Fibroblast of mammary gland (primary cell): ENCODE measurements at places on chromosomes 6 and 20.
A peak's percentile ranks its signal among the peaks of the same experiment; 100 is the strongest.

DNA sequence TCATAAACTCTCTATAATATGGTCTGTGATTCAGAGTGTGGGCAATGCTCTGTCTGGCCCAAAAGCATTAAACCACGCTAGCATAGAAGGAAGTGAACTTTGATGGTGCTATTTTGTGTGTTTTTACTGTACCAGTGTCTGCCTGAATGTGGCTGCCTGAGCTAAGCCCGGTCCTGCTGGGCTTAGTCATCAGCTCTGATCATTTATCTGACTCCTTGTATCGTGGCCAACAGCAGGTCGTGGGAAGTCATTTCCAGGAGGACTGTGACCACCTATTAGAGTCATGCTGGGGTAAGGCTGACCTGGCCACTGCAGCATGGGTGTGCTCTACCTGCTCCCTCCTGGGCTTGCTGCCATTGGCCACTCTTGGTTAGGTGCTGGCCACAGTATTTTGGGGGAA, 239.1 kb upstream of the CEP162 start:
- peak; percentile 76 for DNase-seq

GRCh38 chr6:33854572-33855030, 50.8 kb upstream of the MLN start:
- no peak for DNase-seq

- no peak for DNase-seq
Measured at GRCh38 chr6:11738661-11739375, 39.8 kb downstream of the ADTRP start.

DNA sequence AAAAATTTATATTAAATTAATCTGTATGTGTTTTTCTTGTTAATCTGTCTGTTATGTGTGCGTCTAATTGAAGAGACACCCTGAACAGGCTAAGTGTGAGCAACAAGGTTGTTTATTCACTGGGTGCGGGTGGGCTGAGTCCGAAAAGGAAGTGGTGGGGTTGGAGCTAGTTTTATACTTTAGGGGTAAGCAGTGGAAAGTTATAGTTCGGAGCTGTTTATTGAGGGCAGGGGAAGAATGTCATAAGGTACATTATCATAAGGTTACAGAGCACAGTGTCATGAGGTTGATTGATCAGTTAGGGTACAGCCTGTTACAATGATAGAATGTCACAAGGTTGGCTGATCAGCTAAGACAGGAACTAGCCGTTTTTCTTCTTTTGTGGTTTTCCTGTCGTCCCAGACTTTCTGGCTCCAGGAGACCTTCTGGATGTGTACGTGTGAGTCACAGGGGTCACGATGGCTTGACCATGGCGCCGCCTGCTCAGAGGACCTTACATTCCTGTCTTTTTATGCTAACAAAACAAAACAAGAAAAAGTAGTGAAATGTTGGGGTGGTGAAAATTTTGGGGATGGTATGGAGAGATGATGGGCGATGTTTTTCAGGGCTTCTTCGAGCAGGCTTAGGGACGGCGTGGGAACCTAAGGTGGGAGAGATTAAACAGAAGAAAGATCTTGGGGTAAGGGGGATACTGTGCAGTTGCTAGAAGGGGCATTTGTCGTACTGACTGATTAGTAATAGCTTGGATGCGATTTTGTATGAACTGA, 754.0 kb upstream of the ADGRB3 start:
- peak; percentile 27 for DNase-seq

DNA sequence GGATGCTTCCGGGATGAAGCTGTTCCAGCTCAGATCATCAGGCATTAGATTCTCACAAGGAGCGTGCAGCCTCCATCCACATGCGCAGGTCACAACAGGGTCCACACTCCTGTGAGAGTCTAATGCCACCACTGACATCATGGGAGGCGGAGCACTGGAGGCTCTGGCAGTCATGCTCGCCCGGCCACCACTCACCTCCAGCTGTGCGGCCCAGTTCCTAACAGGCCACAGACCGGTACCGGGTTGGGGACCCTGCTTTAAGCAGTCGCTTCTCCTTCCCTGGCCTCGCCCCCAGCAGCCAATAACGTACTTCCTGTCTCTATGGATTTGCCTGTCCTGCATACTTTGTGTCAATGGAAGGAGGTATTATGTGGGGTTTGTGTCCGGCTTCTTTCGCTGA, 236.8 kb downstream of the TAF4 start:
- DNase-seq = no peak

GRCh38 chr6:135053406-135053805, 1.2 kb downstream of the HBS1L start:
- no peak for DNase-seq

DNA sequence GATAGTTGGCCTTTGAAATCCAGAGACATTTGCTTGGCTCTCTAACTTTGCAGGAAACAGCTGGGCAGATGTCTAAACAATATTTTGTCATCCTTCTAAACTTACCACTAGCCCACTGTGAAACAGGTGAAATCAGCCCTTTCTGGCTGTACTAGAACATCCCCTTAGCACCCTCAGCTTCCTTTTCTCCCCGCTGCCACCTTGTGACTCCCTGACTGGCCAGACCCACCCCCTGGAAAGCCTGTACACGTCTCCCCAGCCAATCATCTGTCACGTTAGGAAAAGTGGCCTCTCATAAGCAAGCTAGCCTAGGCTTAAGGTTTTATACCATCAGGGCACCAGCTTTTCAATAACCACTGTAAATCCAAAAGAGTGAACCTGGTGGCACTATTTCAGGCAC, 88.6 kb upstream of the E2F3 start:
- DNase-seq = no peak

DNA sequence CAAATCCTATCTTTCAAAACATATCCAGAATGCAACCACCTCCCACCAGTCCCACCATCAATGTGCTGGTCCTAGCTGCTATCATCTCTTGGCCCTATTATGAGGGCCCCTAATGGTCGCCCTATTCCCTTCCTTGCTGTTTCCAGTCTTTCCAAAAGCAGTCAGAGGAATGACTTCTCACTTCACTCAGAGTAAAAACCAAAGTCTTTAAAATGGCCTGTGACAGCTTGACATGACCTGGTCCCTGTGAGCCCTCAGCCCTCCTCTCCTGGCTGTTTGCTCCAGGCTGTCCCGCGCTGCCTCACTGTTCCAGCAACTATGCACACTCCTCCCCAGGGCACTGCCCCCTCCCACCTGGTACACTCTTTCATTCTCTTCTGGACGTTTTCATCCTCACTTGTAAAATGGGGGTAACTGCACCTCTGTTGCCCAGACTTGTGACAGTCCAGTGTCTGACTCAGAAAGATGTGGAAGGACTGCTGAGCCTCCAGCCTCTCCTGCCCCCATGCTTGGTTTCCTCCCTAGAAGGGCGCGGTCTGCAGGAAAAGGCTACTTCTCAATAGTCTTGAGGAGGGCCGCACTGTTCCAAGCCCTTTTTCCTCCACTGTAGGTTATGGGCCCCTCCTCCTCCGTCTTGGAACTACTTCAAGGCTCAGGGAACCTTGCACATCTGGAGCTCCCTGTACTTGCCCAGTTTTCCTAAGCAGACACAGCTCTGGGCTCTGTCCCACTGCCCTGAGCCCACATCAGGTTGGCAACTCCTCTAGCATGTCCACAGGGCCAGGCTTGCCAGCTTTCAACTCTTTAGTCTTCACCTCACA, 64.7 kb downstream of the MYH7B start:
- DNase-seq = peak; percentile 40

DNA sequence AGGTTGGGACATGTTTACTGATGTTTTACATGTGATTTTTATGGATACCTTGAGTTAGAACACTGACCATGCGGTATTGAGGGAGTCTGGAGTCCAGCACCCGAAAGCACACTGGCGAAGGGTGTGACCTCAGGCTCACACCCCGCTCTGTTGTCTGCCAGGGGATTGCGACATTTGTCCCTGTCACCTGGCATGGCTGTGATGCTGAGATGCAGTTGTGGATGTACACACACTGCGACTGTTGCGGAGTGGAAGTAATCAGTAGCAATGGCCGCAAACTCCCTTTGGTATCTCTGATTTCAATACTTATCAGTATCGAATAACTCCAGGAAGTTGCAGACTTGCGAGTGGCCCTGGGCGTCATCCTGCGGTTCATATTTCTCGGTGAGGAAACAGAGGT, 43.2 kb downstream of the CDH4 start:
- DNase-seq = no peak

DNA sequence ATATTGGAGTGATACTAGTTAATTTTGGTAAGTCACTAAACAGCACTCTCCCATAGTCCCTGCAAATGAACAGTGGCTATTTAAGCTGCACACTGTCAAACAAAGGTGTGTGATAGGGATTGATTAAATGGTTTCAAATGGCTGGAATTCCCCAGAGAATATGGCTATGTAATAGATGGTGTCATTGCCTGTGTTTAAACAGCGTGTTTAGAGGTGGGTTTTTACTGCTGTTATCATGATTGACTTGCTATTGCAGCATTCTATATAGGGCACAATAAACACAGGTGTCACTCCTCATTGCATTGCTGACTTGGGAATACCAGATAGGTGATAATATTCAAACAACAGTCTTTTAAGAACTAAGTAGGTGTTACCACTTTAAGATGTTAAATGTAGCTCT, 171.7 kb upstream of the MAN1A1 start:
- no peak for DNase-seq

DNA sequence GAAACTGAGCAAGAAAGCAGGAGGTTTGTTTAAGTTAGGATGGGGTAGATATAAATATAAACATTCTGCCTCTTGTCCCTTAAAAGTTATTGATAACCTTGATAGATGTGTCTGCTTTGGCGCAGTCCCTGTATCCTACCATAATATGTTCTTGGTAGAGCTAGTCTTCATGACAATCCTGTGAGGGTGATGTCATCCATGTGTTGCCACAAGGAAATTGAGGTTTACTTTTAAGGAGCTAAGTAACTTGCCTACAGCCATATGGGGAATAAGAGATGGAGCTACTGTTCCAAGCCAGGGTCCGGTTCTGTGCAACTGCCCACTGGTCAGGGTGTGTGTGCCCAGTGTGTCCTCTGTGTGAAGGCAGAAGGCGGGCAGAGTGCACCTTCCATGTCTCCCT, 78.5 kb downstream of the SSR1 start:
- peak; percentile 17 for DNase-seq

GRCh38 chr6:46175446-46175845, 4.7 kb upstream of the ENPP5 start:
- peak; percentile 19 for DNase-seq

DNA sequence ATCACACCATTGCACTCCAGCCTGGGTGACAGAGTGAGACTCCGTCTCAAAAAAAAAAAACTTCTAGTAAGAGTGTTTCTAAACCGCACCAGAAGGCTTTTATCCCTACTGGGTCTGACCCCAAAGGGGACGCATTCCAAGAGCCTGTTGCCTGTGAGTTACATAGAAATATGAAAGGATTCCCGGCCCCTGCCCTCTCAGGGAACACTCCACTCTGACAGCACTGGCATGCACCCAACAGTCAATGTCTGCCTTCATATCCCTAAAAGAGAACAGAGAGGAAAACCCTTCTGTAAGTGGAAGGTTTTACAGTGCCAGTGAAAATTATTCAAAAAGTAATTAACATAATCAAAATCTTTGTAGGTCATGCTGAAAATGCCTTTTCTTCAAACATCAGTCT, 117.1 kb upstream of the PTPRT start:
- DNase-seq = no peak

- DNase-seq = no peak
Measured at GRCh38 chr20:49889935-49890333, 25.4 kb downstream of the SPATA2 start.

DNA sequence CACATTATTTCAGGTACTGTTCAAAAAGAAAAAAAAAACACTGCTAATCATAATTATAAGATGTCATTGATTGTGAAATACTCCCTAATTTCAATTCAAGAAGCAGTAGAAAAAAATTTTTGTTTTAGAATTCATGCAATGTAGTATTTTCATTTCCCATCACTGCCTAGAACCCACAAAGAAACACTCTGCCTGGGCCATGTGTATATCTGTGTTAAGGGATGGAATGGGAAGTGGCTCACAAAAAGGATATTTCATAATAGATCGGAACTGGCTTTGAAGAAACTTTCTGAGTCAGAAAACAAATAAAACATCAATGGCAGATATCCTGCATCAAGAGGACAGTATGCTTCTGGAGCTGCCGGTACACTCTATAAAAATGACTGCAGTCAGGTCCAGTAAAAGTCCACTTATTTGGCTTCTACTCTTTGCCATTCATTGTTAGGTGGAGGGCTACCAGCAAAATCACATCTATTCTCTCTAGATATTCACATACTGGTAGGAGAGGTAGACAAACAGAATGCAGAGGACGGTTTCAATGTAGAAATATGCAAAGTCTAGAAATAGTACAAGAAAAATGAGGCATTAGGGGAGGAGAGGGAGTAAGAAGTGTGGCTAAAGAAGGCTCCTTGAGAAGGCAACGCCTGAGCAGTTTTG, 135.0 kb upstream of the TNFAIP3 start:
- peak; percentile 87 for DNase-seq

DNA sequence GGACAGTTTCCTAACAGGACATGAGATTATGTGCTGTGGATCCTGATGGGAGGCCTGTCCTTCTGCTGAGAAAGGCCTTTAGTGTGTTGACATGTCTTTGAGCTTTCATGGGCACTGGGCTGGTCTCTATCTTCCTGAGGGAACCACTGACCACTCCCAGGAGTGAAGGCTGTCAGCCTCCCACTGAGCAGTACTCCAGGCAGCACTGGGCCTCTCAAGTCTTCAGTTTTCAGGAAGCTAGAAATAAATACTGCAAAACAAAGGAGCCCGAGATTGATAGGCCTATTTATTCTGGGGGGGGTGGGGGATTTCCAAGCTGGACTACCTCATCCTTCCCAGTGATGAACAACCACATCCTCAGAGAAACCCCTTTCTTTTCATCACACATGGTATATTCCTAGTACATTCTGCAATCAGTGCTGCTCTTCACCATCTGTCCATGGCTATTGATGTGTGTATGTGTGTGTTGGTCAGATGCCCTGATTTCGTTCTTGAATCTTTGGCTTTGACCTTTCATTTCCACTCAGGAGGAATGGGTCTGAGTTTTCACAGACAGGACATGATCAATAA, 180.9 kb upstream of the SPTLC3 start:
- DNase-seq = no peak

DNA sequence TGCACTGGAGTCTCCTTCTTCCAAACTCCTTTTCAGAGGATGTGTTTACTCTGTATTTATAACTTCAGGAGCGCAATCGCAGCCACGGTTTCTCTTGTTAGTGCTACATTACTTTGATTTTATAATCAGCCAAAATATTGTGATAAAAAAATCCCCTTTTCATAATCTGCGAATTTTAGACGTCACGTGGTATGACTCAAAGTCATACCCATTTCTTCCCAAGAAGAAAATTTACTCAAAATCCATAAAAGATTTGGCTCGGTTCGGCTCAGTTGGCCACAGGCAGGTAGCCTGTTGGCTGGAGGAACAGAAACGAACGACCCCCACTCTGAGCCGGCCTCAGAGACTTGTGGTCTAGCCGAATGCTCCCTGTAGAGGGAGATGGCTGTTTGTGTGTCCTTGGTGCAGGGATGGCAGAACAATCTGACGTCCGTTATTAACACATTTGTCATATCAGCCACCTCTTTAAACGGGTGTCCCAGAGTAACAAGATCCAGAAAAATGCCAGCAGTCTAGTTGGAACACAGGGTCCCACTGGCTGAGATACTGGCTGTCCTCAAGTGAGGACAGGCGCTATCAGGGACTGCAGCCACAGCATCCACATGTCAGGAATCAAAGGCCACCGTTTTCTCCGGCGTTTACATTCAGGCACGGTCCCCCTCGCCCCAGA, 247.6 kb downstream of the DLL1 start:
- DNase-seq = no peak
